ENCODE measurements at places on chromosomes 6 and 20.

DNA sequence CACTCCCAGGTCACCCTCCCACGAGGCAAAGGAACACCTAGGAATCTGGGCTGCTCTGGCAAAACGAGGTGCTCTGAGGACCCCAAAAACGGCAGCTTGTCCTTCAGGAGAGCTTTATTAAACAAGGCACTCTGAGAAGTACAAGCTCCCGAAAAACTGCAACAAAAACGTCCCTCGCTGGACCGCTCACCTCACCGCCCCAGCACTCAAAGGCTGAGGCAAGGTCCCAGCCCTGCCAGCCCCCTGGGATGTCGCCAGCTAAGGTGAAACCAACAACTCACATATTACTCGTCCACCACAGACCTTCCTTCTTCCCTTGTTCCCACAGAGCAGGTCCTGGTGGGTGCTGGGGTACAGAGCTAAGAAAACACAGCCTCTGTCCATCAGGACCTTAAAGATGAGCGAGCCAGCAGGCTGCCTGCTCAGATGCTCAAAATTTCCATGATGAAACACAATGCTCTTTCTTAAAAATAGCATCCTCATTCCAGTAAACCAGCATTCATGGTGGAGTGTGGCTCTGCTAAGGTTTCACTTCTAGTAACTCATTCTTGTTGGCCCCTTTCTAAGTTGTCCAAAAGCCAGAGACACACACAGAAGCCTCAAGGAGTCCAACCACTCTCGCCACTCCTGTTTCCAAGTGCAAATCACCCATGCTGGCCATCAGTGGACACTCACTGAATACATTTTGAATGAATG lies 35.9 kb downstream of the ATP9A start:
- DNase-seq = no peak

DNA sequence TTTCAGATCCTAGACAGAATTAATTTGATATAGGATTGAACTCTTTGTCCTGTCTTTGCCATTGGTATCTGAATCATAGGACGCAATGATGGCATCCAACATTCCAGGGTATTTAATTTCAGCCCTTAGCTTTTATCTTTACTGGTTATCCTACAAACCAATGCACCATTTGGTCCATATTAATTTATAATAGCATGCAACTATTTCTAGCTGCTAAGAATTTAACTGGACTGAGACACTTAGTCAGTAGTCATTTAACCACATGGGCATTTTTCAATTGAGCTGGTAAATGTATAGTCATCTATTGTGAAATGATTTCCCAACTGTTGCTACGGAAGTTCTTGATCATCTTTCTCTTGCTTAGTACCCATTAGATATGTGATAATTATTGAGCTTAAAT lies 141.1 kb downstream of the CD164 start:
- no peak for DNase-seq

GRCh38 chr6:135458051-135458450 lies 39.5 kb downstream of the AHI1 start:
- DNase-seq = no peak

DNA sequence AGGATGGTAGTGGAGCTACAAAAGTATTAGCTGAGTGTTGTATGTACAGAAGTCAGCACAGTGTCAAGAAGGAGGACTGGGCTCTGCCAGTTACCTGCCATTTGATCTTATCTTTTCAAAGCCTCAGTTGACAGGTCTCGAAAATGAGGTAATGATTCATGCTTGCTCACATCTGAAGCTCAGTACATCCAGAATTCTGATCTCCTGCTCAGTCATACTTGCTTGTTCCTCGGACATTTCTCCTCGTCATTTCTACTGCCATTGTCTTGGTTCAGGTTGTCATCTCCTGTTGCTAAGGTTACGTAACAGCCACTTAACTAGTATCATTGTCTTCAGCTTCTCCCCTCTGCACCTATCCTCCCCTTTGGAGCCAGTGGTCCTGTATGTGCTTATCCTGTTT lies 89.5 kb downstream of the SLX4IP start:
- no peak for DNase-seq

DNA sequence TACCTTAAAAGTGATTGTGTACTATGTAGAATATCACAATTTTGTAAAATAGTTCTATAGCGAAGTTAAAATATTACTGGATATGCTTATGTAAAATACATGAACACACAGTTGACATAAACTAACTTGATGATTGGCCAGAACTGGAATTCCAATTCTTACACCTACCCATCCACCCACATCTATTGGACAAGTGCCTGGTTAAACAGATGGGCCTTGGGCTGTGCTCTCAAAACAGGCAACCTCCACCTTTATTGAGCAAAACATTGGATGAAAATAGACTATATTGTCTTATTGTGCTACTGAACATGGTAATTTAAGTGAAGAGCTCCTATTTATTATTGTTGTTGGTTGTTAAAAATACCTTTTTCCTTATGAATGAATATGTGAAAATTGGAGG lies 154.0 kb upstream of the FLRT3 start:
- no peak for DNase-seq

DNA sequence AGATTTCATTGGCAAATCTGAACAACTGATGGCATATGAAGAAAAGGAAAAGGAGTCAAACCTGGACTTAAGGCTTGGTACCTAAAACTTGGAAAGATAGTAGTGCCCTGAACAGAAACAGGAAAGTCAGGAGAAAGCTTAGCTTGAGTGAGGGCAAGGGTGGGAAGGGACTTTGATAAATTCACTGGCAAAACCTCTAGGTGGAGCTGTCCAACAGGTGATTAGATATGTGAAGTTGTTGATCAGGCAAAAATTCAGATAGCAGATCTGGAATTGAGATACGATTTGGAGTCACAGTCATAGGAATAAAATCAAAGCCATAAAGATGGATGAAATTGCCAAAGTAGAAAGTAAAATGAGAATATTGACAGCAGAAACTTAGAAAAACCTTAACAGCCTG lies 16.1 kb upstream of the ZNF292 start:
- DNase-seq = no peak

- DNase-seq = no peak
Measured at GRCh38 chr6:164692772-164693510, 616.5 kb downstream of the C6orf118 start.

- DNase-seq = no peak
Measured at GRCh38 chr6:52373151-52373690, 11.3 kb downstream of the PAQR8 start.

- no peak for DNase-seq
Measured at GRCh38 chr6:110255211-110255750, 75.1 kb downstream of the CDC40 start.

DNA sequence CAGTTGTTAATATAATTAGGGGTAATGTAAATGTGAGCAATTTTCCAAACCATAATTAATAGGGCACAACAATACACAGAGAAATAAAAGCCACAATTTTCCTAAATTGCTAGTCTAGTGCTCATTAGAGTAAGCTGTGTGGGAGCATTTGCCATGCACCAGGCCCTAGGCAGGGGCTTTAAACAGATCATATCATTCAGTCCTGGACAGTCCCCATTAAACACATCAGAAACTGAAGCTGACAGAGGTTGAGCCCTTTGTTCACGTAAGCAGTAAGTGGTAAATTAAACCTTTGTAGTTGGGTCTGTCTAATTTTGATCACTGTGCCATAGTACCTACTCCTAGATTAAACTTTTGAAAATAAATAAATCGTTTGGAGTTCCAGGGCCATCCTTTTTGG lies 931.1 kb downstream of the C6orf118 start:
- no peak for DNase-seq

- no peak for DNase-seq
Measured at GRCh38 chr6:121210943-121211342, 123.3 kb downstream of the TBC1D32 start.

DNA sequence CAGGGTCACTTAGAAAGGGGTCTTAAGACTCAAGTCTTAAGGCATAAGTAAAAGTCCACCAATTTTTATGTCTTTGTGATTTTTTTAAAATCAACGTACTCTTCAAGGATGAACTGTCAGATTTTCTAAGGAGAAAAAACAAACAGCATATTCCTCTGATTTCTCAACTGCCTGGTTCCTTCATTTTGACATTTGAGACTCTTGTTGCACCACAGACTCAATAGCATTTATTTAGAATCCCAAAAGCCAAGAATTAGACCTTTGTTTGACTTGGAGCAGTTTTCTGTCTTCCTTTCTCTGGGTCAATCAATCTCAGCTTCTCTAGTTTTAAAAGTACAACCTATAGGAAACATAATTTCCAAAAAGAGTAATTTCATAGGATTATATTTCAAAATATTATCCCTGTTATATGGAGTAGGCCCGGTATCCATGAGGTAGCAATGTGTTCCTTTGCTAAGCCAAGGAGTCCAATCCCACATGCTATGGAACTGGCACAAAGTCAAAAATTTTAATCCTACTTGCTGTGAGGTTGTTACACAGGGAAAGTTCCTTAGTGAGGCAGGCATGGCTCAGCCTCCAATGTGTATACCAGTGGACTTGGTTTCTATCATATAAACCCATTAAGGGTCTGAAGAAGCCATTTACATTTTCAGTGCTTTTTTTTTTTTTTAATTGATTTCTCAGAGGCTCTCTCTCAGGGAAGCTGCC lies 405.7 kb downstream of the KIF16B start:
- DNase-seq = no peak

DNA sequence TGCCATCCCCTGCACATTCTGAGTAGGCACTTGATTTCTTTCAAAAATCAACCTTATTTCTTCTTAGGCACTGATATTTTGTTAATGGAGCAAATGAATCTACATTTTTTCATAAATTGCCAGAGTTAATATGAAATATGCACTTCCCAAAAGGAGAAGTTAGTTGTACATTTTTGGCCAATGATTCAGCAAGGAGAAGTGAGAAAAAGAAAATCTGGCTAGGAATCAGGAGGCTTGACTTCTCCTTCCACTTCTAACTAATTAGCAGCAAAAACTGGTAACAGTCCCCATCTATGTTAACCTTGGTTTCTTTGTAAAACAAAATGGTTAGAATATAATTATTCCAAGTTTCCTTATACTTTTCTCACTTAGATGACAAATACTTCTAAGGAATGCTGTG lies 7.0 kb upstream of the DSE start:
- no peak for DNase-seq

DNA sequence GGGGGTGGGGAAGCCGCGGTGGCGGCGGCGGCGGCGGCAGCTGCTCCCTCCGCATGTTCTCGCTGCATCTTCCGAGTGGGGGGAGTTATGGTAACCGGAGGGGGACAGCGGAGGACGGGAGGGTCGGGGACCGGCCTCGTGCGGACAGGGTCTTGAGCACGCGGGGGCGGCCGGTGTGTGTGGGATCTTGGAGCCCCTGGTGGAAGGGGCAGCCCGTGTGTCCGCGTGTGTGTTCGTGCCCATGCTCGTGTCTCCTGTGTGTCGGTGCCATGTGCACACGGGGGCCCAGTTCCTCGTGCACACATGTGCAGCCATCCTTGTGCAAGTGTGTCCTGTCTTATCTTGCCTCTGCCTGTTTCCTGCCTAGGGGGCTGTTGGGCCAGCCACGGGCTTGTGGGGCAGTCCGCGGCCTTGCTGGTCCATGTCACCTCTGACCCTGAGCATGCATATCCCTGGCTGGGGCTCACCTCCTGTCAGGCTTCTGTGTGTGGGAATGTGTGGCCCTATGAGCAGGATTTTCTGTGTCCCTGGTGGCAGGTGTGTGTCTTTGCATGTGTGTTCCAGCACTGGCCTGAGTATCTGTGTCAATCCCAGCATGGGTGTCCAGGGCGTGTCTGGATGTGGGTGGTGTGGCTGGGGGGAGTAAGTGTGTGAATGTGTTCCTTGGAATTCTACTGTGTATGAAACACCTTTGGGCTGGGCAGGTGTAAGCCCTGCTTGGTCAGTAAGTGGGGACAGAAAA lies 8.5 kb downstream of the SYNGAP1 start:
- DNase-seq = no peak

DNA sequence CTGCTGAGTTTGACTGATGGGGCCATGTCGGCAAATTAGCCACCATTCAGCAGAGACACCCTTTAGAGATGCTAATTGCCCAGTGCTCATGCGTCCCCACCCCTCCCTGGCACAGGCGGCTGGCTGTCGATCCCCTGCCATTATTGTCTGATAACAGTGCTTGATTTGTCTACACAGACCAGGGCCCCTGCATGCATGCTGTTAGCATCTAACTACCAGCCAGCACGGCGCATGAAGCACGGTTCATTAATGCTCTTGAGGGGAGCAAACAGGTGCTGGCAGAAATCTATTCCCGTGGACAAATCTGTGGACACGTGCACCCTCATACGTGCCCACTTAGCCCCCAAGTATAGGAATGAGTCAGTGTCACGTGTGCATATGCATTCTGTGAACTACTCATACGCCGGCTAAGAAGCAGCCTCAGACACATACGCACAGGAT lies 32.2 kb downstream of the KCNB1 start:
- no peak for DNase-seq

- no peak for DNase-seq
Measured at GRCh38 chr6:35427851-35428321, 24.3 kb upstream of the FANCE start.

- no peak for DNase-seq
Measured at GRCh38 chr6:35357677-35358076, 15.3 kb downstream of the PPARD start.

- no peak for DNase-seq
Measured at GRCh38 chr6:151702851-151703658, 104.4 kb upstream of the ESR1 start.

DNA sequence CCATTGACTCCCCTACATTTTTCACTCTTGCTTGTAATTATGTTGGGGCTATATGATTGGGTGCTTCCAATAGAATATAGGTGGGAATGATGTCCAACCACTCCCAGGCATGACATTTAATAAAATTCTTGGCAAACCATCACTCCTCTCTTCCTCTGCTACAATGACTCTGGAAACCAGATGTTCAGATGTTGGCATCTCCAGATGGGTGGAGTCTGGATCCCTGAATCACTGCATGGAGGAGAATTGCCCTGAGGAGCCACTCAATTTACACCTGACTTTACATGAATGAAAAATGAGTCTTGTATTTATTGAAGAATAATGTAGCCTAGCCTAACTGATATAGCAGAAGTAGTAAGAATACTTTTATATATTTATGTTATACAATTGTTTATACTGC lies 306.7 kb upstream of the SUPT3H start:
- no peak for DNase-seq

DNA sequence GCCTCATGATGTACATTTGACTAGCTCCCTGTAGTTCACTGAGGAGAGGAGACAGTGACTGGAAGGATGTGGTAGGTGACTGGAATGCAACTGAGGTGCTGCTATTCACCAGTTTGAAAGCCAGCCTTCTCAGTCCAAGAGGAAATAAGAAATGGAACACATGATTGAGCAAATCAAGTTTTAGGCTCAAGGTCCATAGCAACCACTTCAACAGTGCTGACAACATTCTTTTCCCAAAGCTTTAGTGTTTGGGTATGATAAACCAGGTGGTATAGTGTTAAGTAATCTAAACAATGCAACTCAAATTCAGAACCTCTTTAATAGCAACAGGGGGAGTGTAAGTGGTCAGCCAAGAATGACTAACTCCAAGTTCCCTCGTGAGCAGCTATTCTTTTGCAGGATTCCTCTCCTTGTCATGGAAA lies 9.2 kb downstream of the ZHX3 start:
- DNase-seq = no peak

DNA sequence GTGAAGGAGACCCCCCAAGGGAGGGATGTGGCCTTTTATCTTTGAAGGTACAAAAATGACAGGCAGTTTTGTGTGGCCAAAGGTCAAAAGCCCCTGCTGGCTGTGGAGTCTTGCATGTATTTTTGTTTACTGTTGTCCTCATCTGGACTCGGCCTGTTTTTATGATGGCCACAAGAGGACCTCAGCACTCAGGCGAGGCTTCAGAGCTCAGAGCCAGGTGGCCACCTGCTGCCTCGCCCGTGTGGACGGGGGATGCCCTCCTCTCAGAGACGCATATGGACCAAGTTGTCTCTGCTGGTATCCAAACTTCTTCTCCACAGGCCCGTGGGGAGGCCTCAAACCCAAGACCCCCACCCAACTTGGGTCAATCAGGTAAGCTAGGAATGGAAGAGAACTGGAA lies 118.2 kb downstream of the DACT2 start:
- no peak for DNase-seq

- DNase-seq = no peak
Measured at GRCh38 chr6:23688650-23689049, 437.4 kb upstream of the NRSN1 start.
